ENCODE measurements at places on chromosomes 4 and X.

DNA sequence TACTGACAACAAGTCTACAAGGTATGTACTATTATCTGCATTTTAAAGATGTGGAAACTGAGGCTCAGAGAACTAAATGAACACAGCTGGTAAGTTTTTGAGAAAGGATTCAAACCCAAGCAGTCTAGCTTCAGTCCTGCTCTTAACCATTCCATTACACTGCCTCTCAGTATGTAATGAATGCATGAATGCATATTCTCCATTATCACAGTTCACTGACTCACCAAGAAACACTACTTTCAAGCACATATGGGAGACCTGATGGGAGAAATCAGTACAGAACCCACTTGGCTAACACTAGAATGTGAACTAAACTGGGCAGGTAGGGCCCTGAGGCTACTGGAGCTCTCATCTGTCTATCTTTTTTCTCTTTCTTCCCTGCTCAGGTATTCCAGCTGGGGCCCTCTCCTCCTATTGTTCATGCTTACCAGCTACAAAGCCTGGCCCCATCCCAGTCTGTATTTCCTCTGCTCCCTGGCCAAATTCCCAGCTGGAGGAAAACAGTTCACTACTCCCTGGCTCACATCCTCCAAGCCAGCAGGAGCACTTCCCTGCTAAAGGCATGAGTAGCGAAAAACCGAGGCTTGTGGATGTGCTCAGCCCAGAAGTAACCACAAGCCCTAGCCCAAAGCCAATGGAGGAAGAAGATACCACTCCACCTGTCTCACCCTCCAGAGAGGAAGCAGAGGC, 178.2 kb upstream of the ARHGEF9 start:
- DNase-seq = no peak

DNA sequence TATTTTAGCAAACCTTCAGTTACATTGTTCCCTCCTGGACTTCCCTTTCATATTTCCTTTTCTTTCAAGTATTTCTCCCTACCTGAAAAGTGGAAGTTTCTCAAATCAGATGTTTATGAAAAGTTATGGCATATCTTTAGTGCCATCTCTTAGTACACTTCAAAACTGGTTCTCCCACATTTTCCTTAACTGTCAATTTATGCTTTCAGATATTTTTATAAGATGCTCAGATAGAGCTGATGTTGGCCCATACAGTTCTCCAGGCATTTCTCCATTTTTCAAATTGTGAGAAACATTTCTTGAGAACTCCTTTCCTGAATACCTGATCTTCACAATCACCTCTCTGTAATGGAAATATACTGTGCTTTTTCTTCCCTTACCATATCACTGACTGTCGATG, 32.5 kb upstream of the AP1AR start:
- DNase-seq = no peak

GRCh38 chr4:40099010-40099409, 42.4 kb downstream of the N4BP2 start:
- DNase-seq = no peak

GRCh38 chr4:150609131-150609530, 27.2 kb downstream of the MAB21L2 start:
- no peak for DNase-seq

GRCh38 chr4:139300431-139301112, 733 bp upstream of the NAA15 start:
- DNase-seq = no peak

DNA sequence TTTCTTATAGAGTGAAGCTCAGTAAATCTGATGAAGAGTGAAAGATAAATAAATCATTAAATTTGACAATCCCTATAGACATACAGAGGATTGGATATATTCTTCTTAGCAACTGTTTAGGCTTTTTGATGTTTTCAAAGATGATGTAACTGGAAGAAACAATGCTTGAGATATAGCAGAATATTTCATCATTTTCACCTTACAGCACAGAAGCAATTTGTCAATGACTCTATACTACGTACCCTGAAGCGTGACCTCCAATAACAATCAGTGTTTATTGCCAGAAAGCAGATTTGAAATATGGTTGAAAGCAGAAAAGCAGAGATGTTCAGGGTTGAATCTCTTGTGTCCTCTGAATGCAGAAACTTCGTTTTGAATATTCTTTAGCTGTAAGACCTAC, 228.4 kb downstream of the DTHD1 start:
- no peak for DNase-seq

- no peak for DNase-seq
These were observed 17.3 kb upstream of the SASH3 start for GRCh38 chrX:129762448-129762847.

- no peak for DNase-seq
These were observed 17.2 kb upstream of the HOPX start for GRCh38 chr4:56698329-56698728.
